ENCODE measurements at places on chromosomes 2 and 18. TPM values are rescaled to one million over a fixed set of nuclear protein-coding genes. Genes with fewer than 3 reads are reported as not detected.

DNA sequence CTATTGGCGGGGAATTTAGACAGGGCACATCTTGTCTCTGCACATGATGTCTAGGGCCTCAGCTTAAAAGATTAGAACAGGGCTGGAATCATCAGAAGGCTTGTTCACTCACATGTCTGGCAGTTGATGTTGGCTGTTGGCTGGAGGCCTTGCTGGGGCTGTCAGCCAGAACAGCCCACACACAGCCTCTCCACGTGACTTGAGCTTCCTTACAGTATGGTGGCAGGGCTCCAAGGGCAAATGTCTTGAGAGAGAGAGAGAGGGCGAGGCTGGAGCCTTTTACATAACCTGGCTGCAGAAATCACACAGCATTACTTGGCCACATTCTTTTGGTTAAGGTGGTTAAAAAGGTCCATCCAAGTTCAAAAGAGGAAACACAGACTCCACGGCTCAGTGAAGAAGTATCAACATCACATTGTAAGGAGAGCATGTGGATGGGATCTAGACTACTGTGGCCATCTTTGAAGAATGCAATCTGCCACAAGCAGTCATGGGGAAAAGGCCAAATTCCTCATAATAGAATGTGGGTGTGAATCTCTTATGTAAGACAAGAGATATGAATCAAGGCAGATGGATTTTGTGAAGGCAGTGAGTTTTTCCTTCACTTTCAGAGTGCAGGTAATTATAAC lies 30.4 kb downstream of the SRSF7 start:
- peaks cover 53% of the 10 kb centered on the region for H3K4me1 ChIP-seq
- H3K4me3 ChIP-seq = peak overlapping the region; percentile 40
- peaks cover 46% of the 10 kb centered on the region for H3K36me3 ChIP-seq
- H3K27me3 ChIP-seq = no peaks in the 10 kb centered on the region

DNA sequence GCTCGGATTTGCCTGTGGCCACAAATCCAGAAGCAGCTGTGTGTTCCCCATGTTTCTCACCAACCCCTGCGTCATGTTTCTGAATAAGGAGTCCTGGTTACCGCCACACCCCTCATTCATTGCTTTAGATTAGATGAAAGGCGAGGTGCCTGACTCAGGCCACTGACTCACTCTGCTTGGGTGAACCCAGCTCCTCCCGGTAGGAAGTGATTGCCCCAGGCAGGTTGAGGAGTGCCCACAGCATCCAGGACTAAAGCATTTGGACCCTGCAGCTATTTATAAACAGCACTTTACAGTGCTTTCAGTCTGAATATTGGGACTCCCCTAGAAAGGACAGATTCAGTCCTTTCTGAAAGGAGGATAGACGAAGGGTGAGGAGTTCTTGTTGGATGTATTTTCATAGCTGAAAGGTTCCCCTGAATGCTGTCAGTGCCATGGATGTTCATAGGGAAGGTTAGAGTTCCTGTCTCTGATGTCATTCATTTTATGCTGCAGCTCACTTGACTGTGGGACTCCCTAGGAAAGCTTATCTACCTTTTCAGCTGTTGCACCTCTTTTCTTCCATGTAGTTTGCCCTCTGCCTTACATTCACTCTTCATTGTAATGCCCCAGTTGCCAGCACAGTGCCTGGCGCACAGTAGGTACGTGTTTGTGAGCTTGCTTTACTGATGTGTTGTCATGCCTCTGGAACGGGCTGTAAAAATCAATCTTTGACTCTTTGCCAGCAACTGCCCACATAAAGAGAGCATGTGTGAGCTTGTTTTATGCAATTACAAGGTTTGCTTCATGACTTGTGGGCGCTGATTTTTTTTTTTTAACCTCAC lies 14.9 kb downstream of the ITGA6 start:
- peak; percentile 69 for DNase-seq
- no peaks in the 10 kb centered on the region for H3K27me3 ChIP-seq
- peak overlapping the region; percentile 71 for H3K4me3 ChIP-seq
- H3K36me3 ChIP-seq = peaks cover 4% of the 10 kb centered on the region

- no peaks in the 10 kb centered on the region for H3K4me1 ChIP-seq
- peaks cover 13% of the 10 kb centered on the region for H3K27me3 ChIP-seq
- DNase-seq = no peak
- no peaks in the 10 kb centered on the region for H3K36me3 ChIP-seq
- no peak overlapping the region for H3K27ac ChIP-seq
These were observed 28.8 kb downstream of the ADAM23 start for GRCh38 chr2:206472094-206472493.

DNA sequence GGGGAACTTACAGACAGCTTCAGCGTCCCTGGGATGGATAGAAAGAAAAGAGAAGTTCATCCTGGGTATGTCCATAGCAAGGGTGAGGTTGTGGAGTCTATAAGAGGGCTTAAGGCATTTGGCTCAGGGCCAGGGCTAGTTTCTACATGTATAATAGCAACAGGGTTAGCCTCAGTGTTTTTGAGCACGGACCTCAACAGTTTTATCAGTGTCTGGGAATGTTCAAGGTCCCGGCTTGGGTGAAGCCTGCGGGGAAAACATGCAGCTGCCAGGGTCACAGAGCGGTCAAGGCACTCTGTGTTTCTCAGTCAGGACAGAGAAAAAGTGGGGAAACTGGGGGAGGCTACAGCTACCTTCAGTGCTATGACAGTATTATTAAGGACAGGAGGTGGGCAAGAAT lies 427.7 kb upstream of the HS6ST1 start:
- H3K4me1 ChIP-seq = no peaks in the 10 kb centered on the region
- DNase-seq = no peak
- H3K36me3 ChIP-seq = no peaks in the 10 kb centered on the region
- peaks cover 13% of the 10 kb centered on the region for H3K27me3 ChIP-seq
- H3K4me3 ChIP-seq = no peak overlapping the region
- no peak overlapping the region for H3K27ac ChIP-seq

GRCh38 chr2:64086347-64087082 lies 57.7 kb downstream of the PELI1 start:
- no peak overlapping the region for H3K4me3 ChIP-seq
- no peak for DNase-seq
- peaks cover 3% of the 10 kb centered on the region for H3K27me3 ChIP-seq
- H3K4me1 ChIP-seq = peaks cover 13% of the 10 kb centered on the region

GRCh38 chr2:105252271-105252670 lies 10.7 kb downstream of the GPR45 start:
- no peaks in the 10 kb centered on the region for H3K4me1 ChIP-seq
- no peaks in the 10 kb centered on the region for H3K27me3 ChIP-seq
- no peak overlapping the region for H3K4me3 ChIP-seq
- no peak overlapping the region for H3K27ac ChIP-seq

GRCh38 chr2:101463421-101463820 lies 11.5 kb downstream of the RFX8 start:
- no peaks in the 10 kb centered on the region for H3K4me1 ChIP-seq
- DNase-seq = no peak
- H3K36me3 ChIP-seq = no peaks in the 10 kb centered on the region
- H3K27me3 ChIP-seq = no peaks in the 10 kb centered on the region
- no peak overlapping the region for H3K27ac ChIP-seq

DNA sequence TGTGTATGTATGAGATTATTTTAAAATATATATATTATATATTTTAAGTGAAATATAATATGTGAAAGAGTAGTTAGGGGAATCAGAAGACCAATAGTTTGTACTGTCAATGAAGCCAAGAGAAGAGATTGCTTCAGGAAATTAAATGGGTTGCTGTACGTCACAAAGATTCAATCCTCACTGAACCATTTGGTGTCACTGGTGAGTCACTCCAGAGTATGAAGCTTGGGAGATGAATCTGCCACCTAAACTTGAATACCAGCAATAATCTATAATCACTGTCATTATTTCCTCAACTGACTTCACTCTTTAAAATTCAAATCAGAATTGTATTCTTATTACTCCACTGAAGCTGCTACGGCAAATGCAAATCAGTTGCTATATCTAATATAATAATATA lies 41.9 kb upstream of the SCN9A start:
- no peak overlapping the region for H3K4me3 ChIP-seq
- H3K4me1 ChIP-seq = no peaks in the 10 kb centered on the region
- no peak for DNase-seq
- H3K27me3 ChIP-seq = no peaks in the 10 kb centered on the region

DNA sequence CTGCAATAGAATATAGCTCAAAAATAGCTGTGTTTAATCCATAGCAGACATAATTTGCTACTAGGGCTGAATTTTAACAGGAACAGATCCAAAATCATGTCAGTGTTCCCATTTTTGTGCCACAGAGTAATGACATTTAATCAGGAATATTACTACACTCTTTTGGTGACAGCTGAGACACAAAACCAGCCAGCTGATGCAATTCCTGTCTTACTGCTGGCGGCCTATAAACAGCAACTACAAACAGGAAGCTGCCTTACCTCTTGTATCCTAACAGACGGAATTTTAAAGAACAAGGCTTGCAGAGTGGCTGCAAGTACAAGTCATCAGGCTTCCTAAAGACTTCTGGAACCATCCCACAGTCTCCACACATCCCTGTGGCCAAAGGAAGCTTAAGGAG lies 218.1 kb downstream of the ZNF521 start:
- no peak for DNase-seq
- H3K27ac ChIP-seq = no peak overlapping the region
- H3K36me3 ChIP-seq = no peaks in the 10 kb centered on the region
- no peaks in the 10 kb centered on the region for H3K4me1 ChIP-seq
- H3K27me3 ChIP-seq = no peaks in the 10 kb centered on the region

DNA sequence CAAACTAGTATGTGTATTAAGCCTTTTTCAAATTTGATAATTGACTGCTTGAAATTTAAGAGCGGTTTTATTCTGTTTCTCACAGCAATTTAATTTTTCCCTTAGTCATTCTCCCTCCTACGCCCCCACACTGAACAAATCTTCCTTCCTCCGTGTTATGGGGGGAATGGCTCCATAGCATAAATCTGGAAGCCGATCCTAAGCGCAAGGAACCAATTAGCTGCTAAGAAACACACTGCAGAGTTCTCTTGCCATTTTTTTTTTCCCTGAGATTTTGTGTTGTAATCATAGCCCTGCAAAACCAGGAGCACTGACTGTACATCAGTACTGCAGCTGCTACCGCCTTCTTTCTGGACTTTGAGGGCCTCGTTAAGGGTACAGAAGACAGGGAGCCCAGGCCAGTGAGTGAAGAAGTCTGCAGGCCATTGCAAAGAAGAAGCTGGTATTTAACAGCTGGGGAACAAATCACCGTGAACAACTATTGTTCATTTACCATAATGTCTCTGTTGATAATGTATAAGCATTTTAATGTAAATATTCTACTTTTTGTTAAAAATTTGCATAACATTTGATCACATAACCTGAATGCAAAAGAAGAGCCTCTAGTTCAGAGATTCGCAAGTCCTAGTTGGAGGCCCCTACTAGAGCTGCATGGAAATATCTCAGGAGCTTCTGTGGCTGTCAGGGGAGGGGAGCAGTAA lies 264.0 kb downstream of the LRATD1 start:
- no peak overlapping the region for H3K27ac ChIP-seq
- no peaks in the 10 kb centered on the region for H3K4me1 ChIP-seq
- DNase-seq = no peak
- H3K27me3 ChIP-seq = no peaks in the 10 kb centered on the region

DNA sequence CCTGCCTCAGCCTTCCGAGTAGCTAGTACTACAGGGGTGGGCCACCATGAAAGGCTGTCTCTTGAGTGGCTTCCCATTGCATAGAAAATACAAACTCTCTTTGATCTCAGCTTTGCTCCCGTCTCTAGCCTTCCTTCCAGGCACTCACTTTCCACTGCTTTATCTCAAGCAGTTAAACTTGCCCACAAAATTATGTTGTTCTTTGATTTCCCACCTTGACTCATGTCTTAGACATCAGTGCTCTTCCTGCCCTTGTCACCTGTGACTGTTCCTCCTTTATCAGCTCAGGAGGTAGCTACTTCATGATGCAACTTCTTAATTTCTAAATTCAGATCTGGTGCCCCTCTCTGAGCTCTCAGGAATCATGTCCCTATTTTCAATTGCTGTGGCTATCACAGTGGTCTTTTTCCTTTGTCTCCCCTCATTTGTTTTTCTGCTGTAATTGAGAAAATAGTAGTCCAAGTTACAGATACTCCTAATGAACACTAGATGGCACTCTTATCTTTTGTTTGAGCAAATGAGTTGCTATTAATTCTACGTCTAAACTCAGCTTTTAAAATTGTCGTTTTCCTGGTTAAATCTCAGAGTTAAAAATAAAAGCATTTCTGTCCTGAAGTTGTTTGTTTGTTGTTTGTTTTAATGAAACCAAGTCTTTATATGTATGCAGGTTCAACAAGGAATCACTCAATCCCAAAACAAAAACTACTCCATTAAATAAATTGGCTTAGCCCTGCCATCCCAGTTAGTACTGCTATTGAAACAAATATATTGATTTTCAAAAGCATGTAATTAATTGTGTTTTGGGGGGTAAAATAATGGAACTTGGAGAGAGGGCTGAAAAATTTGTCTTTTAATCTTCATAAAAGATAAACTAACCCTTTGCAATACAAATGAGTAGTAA lies 46.9 kb upstream of the GREB1L start:
- no peaks in the 10 kb centered on the region for H3K36me3 ChIP-seq
- no peak overlapping the region for H3K4me3 ChIP-seq
- DNase-seq = no peak
- peaks cover 22% of the 10 kb centered on the region for H3K27me3 ChIP-seq
- no peak overlapping the region for H3K27ac ChIP-seq

GRCh38 chr18:41842886-41843285 lies 112.1 kb upstream of the PIK3C3 start:
- no peaks in the 10 kb centered on the region for H3K4me1 ChIP-seq
- H3K36me3 ChIP-seq = no peaks in the 10 kb centered on the region
- no peak overlapping the region for H3K27ac ChIP-seq
- H3K4me3 ChIP-seq = no peak overlapping the region

- no peaks in the 10 kb centered on the region for H3K36me3 ChIP-seq
- H3K27ac ChIP-seq = no peak overlapping the region
- H3K4me1 ChIP-seq = peaks cover 16% of the 10 kb centered on the region
- no peak for DNase-seq
These were observed 40.0 kb upstream of the ITSN2 start for GRCh38 chr2:24400207-24400907.

DNA sequence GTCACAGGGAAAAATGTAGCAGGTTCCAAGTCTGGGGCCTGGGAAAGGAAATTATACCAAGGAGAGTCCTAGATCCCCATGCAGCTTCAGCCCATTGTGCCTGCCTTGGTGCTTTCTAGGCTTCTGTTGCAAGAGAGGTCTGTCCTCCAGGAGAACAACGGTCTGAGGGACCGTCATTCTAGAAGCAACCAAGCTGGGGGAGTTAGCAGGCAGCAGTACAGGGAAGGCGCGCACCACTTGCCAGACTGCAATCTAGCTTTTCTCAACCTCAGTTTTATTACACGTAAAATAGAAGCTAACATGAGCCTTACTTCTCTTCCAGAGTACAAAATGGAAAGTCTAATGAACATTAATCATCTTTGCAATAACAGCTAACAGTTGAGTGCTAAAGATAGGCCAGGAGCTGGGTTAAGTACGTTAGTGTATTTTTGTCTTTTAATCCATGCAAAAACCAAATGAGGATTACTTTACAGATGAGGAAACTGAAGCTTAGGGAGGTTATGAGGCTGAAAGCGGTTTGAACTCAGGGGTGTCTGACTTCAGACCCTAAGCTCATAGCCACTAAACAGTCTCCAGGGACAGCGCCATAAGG lies 1.9 kb downstream of the TCF23 start:
- H3K27ac ChIP-seq = no peak overlapping the region
- no peaks in the 10 kb centered on the region for H3K36me3 ChIP-seq
- no peak overlapping the region for H3K4me3 ChIP-seq
- no peaks in the 10 kb centered on the region for H3K27me3 ChIP-seq
- H3K4me1 ChIP-seq = peaks cover 4% of the 10 kb centered on the region
- no peak for DNase-seq

EDAR gene
- 0.16 TPM for total RNA-seq

MEIS1 gene
- total RNA-seq = not detected

REG3A gene
- total RNA-seq = not detected

C2orf81 gene
- total RNA-seq = 6.2 TPM

RGPD3 gene
- not detected for total RNA-seq

RHOB gene
- total RNA-seq = 13.4 TPM

RBM44 gene
- 0.47 TPM for total RNA-seq

CRYGD gene
- not detected for total RNA-seq

G6PC2 gene
- total RNA-seq = not detected
